ENCODE measurements at places on chromosomes 4 and X.
A peak's percentile ranks its signal among the peaks of the same experiment; 100 is the strongest.

GRCh38 chr4:126385954-126386353 lies 1071.2 kb downstream of the FAT4 start:
- no peak for DNase-seq

DNA sequence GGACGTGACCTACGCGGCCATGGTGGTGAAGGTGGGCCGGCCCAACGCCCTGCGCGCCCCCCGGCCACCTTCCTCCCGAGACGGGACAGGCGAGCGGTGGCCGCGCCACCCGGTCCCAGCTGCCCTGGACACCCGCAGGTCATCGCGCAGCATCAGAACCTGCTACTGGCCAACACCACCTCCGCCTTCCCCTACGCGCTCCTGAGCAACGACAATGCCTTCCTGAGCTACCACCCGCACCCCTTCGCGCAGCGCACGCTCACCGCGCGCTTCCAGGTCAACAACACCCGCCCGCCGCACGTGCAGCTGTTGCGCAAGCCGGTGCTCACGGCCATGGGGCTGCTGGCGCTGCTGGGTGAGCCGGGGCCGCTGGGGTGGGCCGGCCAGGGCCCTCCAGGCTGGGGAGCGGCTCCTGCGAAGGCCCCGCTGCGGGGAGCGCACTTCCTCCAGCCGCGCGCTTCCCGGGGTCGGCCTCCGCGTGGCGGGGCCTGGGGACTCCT lies 9.0 kb upstream of the SLC26A1 start:
- DNase-seq: no peak

GRCh38 chrX:13652287-13652793 lies 601 bp upstream of the TCEANC start:
- DNase-seq: peak; percentile 87

DNA sequence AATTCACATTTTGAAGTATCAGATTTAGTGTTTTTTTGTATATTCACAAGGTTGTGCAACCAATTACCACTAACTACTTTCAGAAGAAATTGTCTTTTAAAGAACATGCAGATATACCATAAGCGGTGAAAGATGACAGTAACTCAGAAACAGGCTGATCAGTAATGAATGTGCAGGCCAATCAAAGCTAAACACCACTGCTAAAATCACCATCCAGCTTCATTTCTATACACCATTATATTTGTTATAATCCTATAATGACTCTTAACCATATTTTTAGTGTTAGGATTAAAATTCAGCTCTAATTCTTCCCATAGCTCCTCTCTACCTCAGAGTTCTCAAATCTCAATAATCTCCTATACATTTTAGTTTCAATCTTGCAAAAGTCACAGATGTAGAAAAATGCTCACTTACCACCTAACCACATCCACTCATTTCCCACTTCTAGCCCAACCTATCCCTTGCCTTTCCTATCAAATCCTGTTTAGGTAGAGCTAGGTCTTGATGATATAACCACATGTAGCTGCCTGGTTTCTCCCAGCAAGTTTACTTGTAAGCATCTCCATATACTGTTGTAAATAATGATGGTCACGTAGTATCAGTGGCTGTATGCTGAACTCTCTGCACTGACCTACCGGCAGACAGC lies 16.6 kb downstream of the COQ2 start:
- DNase-seq: no peak

DNA sequence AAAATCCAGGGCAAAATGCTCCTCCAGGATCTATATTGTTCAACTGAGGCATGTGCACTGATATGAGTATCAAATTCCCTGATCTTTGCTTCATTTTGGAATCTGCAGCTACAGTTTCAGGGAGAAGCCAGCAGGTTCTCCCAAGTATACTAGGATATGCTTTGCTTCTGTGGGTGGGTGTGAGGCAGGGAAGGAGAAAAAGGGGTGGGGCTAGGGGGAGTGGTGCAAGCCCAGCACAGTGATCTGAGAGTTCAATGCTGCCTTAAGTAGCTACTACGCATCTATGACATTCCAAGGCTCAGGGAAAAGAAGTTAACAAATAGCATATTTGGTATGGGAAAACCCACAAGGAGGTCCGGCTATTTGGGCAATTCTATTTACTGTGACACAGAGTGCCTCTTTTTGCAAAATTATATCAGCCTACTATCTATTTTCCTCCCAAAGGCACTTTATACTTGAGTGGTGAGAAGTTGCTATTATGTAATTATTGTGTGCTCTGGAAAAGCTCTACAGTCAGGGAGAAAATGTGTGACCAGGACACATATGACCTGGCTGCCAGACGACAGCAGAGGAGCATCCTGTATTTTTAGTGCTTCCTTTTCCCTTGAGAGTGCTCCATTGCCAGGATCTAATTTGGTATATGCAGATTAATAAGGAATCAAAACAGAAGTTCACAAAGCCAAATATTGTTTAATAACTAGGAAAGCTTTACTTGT lies 162.0 kb downstream of the RNF150 start:
- DNase-seq: no peak

DNA sequence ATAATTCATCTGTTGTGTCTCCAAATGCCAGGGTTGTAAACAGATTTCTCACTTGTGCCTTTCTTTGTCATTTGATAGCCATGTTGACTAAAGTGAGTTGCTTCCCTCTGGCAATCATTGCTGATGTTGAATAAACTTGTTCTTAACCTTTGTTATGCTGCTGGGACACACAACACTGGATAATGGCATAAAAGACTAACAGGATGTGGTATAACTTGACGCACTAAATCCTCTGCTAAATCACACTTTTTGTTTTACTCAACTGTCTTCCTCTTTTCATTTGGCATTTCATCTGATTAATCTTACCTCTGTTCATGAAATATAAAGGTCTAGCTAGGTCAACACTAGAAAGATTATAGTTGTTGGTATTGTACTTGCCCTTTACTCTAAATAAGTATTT lies 17.6 kb upstream of the CXCL5 start:
- no peak for DNase-seq

DNA sequence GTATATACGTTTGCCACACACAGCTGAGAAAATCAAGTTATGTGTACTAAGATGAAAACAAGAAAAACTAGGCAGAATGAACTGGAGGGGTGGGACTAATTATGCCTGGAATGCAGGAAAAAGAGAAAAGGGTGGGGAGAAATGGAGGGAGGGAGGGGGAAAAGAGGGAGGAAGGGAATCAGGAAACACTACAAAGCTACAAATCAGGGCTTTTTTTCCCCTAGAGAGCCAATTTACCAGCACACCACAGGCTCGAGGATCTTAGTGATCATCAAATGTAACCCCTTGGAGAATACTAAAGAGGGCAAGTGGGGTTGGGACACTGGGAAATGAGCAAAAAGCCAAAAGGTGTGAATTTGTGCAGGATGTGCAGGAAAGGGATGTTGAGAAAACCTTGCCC lies 451.9 kb downstream of the SMARCA1 start:
- DNase-seq: no peak

DNA sequence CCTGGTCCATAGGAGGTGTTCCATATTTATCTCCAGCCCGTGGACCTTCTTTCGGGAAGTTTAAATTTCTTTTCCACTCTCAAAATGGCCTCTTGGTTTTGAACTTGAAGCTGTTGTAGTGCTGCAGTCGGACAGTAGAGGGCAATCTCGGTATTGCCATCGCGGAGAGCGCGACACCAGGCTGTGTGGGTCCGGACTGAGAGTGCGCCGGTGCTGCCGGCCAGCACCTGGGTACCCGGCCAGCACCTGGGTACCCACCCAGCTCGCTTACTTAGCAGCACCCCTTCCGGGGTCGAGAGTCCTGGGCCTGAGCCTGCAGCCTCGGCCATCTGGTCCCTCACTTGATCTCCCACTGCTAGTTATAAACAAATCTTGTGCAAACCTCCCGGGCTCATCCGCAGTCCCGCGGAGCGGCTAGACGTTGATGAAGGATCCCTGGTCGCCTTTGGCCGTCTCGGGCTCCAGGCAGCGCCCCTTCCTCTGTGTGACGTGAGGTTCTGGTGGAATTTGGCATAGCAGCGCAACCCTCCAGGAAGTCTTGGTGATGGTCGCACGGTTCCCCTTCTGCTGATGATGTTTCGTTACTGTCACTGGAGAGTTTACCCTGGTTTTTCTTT lies 18.0 kb downstream of the FAM9A start:
- DNase-seq: peak; percentile 21

DNA sequence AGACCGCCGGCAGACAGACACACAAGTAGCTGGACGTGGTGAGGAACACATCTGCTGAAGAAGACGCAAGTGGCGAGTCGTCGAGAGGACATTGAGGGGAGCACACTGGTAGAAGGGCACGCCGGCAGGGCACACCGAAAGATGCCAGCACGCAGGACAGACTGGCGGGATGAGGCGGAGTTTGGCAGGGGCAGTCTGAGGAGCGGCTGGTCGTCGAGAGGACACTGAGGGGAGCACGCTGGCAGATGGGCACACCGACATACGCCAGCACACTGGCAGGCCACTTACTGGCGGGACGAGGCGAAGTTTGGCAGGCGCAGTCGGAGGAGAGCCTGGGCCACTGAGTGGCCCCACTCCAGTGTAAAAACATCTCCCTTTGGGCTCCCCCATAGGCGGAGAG lies 42.1 kb downstream of the RASGEF1B start:
- DNase-seq: no peak

GRCh38 chr4:17788956-17789355 lies 7.5 kb upstream of the FAM184B start:
- no peak for DNase-seq

GRCh38 chr4:121675715-121676114 lies 21.1 kb downstream of the ANXA5 start:
- DNase-seq: no peak

DNA sequence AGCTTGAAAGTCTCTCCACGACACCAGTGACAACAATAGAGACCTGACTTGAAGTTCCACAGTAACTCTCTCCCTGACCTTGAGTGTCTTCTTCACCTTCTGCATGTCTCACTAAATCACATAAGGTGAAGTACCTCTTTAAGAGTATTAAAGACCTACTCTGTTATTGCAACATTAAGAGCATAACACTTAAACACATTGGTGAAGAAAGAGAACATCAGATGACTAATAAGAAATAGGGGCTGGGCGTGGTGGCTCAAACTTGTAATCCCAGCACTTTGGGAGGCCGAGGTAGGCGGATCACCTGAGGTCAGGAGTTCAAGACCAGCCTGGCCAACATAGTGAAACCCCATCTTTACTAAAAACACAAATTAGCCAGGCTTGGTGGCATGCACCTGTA lies 33.9 kb upstream of the MAPK10 start:
- no peak for DNase-seq

GRCh38 chr4:109562457-109563239 lies 2.6 kb downstream of the MCUB start:
- DNase-seq: no peak
